ENCODE measurements at places on chromosomes 11 and 22.
A peak's percentile ranks its signal among the peaks of the same experiment; 100 is the strongest.

GRCh38 chr11:47213950-47214565, 716 bp upstream of the DDB2 start:
- H3K36me3 ChIP-seq, result peaks cover 28% of the 10 kb centered on the region
- peaks cover 24% of the 10 kb centered on the region for H3K4me1 ChIP-seq
- H3K27me3 ChIP-seq, result no peaks in the 10 kb centered on the region
- peak; percentile 93 for DNase-seq

DNA sequence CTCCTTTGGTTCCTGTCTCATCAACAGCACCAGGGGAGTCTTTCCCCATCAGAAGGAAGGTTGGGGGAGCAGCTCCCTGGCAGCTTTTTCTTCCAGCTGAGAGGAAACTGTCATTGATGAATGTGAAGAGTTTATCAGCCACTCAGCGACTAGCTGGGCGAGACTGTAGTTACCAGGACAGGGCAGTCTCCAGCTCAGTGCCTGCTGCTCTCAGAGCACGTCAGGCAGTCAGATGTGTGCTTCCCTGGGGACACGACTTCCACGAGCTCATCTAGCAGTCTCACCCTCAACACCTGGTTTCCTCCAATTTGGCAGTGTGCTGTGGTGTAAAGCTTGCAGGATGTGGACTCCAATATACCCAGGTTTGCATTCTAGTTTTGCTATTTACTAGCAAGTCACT, 12.5 kb upstream of the C1QTNF4 start:
- no peaks in the 10 kb centered on the region for H3K27me3 ChIP-seq
- no peak overlapping the region for H3K27ac ChIP-seq
- DNase-seq, result no peak
- H3K4me1 ChIP-seq, result no peaks in the 10 kb centered on the region

- H3K27me3 ChIP-seq, result no peaks in the 10 kb centered on the region
- no peak overlapping the region for H3K4me3 ChIP-seq
- DNase-seq, result no peak
Measured at GRCh38 chr11:16394947-16395346, 38.6 kb upstream of the SOX6 start.

DNA sequence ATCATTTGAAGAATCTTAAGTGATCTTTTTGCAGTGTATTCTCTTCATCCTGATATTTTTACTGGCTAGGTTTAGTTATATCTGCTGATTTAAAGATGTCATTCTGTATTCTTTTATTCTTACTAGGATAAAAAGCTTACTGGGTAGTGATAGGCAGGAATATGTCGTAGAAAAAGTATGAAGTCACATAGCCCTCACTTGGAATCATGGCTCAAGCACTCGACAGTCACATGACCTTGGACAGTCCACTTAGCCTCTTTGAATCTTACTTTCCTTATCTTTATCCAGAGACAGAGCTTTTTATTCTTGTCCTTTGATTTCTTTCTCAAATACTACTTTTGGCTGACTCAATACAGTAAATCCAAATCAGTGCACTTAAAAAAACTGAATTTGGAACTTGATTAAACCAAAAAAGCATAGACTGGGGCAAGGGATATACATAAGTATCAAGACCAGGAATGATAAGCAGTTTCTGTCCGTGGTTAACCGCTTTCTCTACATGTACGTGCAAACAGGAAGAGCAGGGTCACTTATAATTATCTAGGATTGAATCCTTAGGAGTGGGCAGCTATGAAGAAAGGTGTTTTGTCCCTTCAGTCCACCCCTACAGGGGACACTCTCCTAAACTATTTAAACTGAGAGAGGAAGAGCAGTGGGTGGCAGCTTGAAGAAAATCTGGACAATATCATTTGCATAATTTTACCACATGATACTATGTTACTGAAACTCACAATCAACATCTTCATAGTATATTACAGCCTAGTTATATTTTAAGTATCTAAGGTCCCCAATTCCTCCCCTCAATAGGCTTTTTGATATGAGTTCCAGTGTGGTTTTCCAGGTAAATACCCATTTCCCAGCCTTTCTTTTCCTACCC, 8.0 kb downstream of the MMP7 start:
- no peaks in the 10 kb centered on the region for H3K36me3 ChIP-seq
- no peak overlapping the region for H3K4me3 ChIP-seq
- DNase-seq, result no peak
- peaks cover under 1% of the 10 kb centered on the region for H3K4me1 ChIP-seq
- no peak overlapping the region for H3K27ac ChIP-seq
- no peaks in the 10 kb centered on the region for H3K27me3 ChIP-seq

GRCh38 chr11:131745405-131745804, 375.0 kb downstream of the NTM start:
- H3K4me3 ChIP-seq, result no peak overlapping the region
- DNase-seq, result no peak
- H3K27me3 ChIP-seq, result peaks cover 30% of the 10 kb centered on the region
- H3K4me1 ChIP-seq, result no peaks in the 10 kb centered on the region
- no peaks in the 10 kb centered on the region for H3K36me3 ChIP-seq
- no peak overlapping the region for H3K27ac ChIP-seq

- H3K27ac ChIP-seq, result no peak overlapping the region
- H3K4me1 ChIP-seq, result peaks cover 19% of the 10 kb centered on the region
- H3K36me3 ChIP-seq, result peaks cover 12% of the 10 kb centered on the region
- no peak overlapping the region for H3K4me3 ChIP-seq
- H3K27me3 ChIP-seq, result no peaks in the 10 kb centered on the region
Measured at GRCh38 chr11:114075891-114076441, 16.5 kb downstream of the ZBTB16 start.

DNA sequence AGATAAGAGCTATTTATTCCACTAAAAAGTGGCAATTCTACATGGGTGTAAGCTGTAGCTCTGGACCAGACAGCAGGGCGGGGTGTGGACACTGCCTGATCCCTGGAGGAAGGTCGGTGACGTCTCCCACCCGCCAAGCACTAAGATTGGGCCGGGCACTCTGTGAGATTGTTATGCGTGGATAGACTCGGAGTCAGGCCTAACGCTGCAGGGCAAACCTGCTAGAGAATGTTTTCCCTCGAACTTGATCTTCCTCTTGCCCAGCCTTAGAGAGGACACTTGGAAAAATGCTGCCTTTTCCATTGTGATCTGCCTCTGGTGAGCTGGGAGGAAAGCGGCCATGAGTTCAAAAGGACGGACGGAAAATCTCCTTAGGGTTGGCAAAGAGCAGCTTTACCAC, 1273.4 kb downstream of the TBC1D22A start:
- H3K4me1 ChIP-seq, result no peaks in the 10 kb centered on the region
- no peaks in the 10 kb centered on the region for H3K36me3 ChIP-seq
- H3K4me3 ChIP-seq, result no peak overlapping the region
- DNase-seq, result no peak
- H3K27ac ChIP-seq, result no peak overlapping the region
- H3K27me3 ChIP-seq, result no peaks in the 10 kb centered on the region

DNA sequence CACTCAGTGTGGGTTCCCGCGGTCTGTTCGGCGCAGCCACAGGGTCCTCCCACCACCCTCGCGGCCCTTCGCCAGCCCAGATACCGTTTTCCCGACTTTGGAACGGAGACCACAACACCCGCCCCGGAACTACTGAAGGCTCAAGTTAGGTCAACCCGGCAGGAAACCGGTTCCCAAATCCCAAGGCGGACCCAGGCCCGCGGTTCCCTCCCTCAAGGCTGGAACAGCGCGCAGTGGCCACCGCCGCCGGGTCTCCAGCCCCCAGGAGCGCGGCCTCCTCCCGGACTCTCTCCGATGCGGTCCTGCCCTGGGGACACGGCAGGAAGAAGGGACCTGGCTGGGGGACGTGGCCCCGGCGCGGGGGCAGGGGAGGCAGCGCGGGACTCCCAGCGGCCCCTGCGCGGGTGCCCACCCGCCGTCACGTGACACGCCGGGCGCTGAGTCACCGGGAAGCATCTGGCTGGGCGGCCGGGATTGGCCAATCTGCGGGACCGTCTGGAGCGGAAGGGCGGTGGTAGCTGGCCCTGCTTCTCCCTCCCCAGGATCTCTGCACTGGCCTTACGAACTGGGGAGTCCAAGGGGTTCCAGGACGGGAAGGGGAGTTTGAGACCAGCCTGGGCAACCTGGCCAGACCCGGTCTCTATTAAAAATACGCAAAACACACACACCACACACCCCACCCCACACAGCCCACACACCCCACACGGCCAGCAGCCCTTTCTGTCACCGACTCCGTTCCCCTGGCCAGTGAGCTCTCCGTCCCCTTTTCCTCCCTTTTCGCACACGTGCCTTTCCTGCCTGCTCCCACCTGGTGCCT, 21.5 kb upstream of the MALAT1 start:
- H3K4me3 ChIP-seq, result peak overlapping the region; percentile 49
- no peaks in the 10 kb centered on the region for H3K36me3 ChIP-seq
- peak; percentile 96 for DNase-seq
- no peaks in the 10 kb centered on the region for H3K27me3 ChIP-seq

DNA sequence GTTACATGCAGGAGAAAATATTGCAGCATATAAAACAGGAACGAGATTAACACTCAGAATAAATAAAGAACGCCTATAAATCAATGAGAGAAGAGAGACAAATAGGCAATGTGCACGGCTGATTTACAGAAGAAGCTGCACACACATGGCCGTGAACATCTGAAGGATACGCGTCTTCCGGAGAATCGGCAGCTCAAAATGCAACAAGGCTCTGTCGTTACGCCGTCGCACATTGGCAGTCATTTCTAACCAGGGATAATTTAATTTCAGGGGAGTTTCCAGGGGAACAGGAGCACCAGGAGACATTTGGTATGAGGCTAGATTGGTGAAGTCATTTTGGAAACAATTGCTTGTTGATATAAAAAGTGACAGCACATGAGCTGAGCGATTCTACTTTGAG, 745.2 kb downstream of the BRD1 start:
- no peak overlapping the region for H3K4me3 ChIP-seq
- no peak for DNase-seq
- no peaks in the 10 kb centered on the region for H3K27me3 ChIP-seq
- H3K36me3 ChIP-seq, result no peaks in the 10 kb centered on the region
- no peaks in the 10 kb centered on the region for H3K4me1 ChIP-seq
- H3K27ac ChIP-seq, result no peak overlapping the region
